ENCODE measurements at places on chromosomes 2 and 18.

- no peak for DNase-seq
Measured at GRCh38 chr2:138504546-138505235, 3.1 kb downstream of the SPOPL start.

DNA sequence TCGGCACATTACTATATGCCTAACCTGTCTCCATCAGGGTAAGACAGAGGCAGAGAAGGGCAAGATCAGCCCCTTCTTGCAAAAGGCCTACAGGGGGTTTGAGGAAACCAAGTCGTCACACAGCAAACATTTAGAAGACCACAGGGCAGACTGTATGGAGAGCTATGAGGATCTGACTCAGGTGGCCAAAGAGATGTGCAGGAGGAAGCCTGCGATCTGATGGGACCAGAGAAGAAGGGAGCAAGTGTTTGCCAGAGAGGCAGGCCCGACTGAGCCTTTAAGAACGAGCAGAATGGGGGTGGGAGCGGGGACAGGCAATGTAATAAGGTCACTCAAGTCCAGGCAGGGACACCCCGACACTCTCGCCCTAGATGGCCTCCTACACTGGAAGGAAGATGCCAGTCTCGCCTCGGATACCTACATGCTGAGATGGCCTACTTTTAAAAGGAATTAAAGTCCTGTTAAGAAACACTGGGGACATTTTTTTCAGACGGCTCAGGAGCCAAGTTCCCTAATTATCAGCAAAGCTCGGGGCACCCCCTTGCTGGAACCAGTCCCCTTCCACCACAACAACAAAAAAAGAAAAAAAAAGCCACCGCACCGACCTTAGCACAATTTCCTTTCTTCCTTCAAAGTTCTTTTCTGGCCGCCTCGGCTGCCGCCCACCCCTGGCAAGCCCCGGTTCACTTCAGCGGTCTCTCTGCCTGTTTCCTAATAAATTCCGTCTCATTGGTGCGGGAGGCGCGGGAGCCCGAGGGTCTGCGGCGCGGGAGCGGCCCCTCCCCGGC is 1.5 kb downstream of the SFXN5 start:
- no peak for DNase-seq

DNA sequence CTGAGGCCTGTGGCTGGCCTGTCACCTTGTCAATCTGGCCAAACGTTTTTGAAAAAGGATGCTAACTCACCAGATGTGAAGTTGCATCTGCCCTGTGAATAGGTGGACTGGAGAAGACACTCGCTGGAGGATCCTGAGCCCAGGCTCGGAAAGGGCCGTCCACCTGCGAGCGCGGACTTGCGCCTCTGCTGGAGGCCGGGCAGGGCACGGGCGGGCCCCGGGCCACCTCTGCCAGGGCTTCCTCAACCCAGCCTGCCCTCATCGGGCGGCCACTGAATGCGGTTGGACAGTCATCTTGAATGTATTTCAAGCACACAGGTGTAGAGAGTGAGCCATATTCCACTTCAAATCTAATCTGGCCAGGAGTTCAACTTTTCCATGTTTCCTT is 83.9 kb downstream of the FAM210A start:
- no peak for DNase-seq

GRCh38 chr2:230916218-230916617 is 8.8 kb downstream of the GPR55 start:
- no peak for DNase-seq

DNA sequence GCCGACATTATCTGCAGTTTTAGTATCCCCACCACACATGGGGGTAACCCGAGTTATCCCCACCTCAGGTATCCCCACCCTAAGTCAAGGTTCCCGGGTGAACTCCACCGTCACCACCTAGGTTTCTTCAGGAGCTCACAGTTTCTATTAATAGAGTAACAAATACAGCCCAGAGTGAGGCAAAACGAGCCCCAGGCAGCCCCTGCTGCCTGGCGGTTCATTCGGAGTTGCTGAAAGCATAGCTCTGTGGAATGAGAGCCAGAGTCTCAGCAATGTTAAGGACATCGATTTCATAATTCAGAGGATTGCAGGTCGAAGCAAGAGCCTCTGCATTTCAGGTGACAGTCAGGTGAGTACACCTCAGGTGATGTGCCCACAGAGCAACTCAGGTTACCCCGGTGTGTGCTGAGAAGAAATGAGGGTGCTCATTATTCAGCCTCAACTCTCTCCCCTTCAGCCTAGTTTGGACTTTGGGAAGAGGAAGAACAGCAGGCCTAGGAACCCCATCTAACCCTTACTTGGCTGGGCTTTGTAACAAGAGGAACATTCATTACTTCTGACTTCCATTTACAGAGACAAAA is 10.7 kb downstream of the SATB2 start:
- no peak for DNase-seq

Measured in HFFc6 (cell line).